ENCODE measurements at places on chromosomes 6 and 20.

- no peak for DNase-seq
Measured at GRCh38 chr20:11054266-11054993, 380.6 kb upstream of the JAG1 start.

DNA sequence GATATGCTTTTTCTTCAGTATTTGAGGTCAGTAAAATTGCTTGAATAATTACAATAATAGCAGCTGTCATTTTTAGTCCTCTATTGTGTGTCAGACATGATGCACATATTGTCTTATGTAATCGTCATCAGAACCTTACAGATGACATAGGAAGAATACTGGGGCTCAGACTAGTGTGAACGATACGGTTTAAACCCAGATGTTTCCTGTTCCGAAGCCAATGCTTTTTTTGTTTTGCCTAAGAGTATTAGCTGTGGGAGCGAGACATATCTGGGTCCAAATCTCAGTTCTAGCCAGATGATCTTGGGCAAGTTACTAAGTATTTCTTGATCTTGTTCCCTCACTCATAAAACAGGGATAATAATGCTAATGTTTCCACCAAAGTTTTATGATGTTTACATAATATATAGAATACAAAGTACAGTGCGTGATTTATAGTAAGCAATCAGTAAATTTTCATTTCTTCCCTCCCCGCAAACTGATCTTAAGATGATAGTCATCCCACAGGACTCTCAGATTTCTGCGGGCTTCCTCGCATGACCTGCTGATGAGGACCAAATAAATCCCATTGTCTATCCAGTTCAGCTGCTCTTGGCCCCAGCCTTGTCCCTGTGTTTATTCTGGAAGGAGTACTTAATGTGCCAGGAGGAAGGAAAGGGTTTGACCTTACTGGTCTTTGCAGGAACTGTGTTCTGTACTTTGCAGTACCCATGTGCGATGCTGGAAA is 98.2 kb downstream of the CAP2 start:
- DNase-seq: no peak

DNA sequence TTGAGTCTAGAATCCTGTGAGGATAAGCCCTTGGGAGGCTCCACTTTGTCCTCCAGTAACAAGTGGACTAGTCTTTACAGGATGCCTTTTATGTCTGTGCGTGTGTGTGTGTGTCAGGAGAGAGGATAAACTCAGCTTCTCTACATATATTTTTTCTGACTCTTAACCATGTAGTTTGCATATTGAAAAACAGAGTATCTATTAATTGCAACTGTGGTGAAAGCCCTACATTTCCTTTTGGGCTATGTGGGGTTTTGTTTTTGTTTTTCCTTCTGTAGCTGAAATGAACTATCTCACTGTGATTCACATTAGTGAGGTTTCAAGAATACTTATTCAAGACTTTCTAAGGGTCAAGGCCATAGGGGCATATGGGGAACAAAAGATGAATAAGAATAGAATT is 17.7 kb downstream of the TPBG start:
- DNase-seq: no peak

DNA sequence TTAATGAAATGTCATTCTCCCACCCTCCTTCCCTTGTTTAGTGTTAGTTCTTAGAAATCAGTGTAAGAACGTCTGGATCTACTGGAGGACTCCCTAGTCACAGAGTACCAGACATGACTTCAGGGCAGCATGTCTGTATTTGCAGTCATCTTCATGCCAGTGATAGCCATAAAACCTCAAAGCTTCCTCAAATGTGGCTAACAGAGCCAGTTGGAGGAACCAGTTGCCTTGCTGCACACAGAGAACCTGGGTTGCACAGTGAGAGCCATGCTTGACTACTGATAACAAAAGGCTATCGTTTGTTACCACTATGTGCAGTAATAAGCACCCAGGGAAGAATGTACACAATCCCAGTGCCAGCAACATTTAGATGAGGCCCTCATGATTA is 20.1 kb downstream of the NT5E start:
- DNase-seq: no peak

- DNase-seq: no peak
Measured at GRCh38 chr6:163324688-163325389, 89.7 kb upstream of the QKI start.

GRCh38 chr20:59645761-59646171 is 41.4 kb downstream of the PHACTR3 start:
- DNase-seq: no peak

- no peak for DNase-seq
Measured at GRCh38 chr6:129713806-129714333, 3.9 kb upstream of the ARHGAP18 start.

DNA sequence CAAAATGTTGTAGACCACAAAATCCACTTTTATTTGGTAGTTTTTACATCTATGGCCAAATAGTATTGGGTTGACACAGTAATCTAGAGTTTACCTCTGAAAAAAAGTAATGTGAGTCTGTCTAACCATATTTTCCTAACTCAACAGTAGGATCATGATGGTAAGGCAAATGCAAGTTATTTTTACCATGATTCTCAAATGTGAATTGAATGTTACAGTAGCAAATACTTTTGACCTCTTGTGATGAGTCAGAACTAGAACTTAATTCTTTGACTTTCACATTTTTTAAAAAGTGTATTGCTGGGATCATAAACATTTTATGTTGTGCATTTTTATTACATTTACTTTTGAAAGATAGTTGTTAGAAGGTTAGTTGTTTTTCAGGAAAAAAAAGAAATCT is 22.0 kb downstream of the RNF146 start:
- DNase-seq: no peak

DNA sequence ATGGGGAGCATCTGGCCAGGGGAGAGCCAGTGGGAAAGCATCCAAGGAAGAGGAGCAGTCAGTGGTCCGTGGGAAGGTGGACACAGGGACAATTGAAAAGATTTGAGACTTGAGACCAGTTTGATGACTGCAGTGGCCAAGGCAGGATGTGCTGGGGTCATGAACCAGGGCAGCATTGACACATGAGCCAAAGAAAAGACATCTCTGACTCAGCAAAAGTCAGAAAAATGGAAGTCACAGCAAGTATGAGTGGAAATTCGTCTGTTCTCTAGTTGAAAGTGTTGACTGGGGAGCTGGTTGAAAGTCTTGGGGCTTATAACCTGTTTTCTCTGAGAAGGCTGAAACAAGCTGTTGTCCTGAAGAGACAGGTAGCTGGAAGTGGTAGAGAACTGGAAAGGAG is 31.3 kb downstream of the RAB22A start:
- DNase-seq: no peak

- DNase-seq: no peak
Measured at GRCh38 chr6:36109092-36109491, 21.2 kb upstream of the MAPK13 start.

- no peak for DNase-seq
Measured at GRCh38 chr6:25640891-25641290, 11.1 kb upstream of the SCGN start.

DNA sequence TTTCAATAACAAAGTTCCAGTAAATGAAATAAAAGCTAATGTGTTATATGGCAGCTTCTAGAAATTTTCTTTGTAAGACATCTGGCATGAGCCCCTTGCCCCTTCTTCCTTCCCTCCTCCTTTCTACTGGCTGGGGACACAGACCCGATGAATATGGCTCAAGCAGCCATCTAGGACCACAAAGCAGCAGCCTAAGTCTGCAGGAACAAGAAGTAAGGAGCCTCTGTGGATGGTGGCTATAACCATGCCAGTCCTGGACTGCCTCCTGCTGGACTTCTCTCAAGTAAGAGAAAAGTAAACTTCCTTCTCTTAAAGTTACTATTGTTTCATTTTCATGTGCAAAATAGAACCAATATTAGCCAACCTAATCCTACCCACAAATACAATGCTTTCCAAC is 114.9 kb upstream of the DST start:
- DNase-seq: no peak

DNA sequence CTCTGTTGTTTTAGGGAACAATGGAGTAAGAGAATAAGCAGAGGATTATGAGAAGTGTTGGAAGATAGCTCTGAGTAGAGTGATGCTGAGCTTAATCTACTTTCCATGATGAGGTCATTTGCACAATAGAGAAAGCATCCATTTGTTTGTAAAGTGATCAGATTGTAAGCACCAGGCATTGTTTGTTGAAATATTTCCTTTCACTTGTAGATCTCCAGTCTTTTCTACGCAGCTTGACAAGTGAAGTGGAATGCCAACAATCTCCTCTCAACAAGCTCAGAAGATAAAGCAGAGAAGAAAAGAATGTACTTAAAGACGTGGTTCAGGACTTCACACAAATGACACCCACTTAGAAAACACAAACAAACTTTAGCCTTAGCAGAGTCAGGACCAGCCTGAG is 80.1 kb upstream of the MARCKS start:
- no peak for DNase-seq

- DNase-seq: no peak
Measured at GRCh38 chr20:58930496-58930895, 50.6 kb upstream of the NELFCD start.

GRCh38 chr6:112877134-112878100 is 530.3 kb downstream of the RFPL4B start:
- DNase-seq: no peak

DNA sequence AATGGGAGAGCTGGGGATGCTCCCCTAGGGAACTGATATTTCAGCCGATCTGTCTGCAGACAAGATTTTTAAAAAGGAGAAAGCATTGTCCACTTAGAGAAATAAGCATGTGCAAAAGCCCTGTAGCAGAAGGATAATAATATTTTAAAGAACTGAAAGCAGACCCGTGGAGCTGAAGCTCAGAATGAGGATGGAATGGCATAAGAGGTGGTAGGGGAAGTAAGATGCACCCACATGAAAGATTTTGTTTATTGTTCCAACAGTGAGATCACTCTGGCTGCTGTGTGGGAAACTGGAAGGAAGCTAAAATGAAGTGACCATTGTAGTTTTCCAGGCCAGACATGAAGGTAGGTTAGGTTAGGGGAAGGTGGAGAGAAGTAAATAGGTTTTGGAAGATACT is 266.4 kb upstream of the PRDM1 start:
- DNase-seq: no peak

- DNase-seq: no peak
Measured at GRCh38 chr6:104599821-104600638, 259.7 kb downstream of the HACE1 start.

DNA sequence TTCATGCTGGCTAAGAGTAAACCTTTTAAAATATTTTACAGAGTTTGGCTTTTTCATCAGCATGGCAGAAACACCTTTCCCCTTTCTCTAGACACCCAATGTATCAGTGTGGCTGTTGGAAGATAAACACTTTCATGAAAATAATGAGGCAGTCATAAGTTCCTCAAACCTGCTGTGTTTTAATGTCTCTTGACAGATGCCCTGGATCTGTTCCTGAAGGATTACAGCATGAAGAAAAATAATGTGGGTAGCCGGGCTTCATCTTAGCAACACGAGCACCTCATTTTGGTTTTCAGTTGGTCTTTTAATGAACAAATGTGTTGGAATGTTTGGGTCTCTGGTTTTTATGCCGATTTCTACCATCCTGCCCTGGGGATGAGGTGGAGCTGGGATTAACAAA is 45.5 kb upstream of the UNC93A start:
- DNase-seq: no peak

All from H1 (cell line).